Activated CD4-positive, alpha-beta T cell treated with anti-CD3 and anti-CD28 coated beads for 1 hour (primary cell): ENCODE measurements at places on chromosomes 5 and 9.

- DNase-seq, result no peak
These were observed 141.6 kb downstream of the OLFM1 start for GRCh38 chr9:135228983-135229625.

GRCh38 chr5:77707791-77708190, 68.3 kb downstream of the TBCA start:
- no peak for DNase-seq

DNA sequence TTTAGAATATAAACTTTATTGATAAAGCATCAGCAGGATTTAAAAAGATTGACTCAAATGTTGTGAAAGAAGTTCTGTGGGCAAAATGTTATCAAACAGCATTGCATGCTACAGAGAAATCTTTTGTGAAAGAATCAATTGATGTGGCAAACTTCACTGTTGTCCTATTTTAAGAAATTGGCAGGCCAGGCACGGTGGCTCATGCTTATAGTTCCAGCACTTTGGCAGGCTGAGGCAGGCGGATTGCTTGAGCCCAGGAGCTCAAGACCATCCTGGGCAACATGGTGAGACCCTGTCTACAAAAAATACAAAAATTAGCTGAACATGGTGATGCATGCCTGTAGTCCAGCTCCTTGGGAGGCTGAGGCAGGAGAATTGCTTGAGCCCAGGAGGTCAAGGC, 17.4 kb downstream of the ZBTB43 start:
- DNase-seq, result no peak

DNA sequence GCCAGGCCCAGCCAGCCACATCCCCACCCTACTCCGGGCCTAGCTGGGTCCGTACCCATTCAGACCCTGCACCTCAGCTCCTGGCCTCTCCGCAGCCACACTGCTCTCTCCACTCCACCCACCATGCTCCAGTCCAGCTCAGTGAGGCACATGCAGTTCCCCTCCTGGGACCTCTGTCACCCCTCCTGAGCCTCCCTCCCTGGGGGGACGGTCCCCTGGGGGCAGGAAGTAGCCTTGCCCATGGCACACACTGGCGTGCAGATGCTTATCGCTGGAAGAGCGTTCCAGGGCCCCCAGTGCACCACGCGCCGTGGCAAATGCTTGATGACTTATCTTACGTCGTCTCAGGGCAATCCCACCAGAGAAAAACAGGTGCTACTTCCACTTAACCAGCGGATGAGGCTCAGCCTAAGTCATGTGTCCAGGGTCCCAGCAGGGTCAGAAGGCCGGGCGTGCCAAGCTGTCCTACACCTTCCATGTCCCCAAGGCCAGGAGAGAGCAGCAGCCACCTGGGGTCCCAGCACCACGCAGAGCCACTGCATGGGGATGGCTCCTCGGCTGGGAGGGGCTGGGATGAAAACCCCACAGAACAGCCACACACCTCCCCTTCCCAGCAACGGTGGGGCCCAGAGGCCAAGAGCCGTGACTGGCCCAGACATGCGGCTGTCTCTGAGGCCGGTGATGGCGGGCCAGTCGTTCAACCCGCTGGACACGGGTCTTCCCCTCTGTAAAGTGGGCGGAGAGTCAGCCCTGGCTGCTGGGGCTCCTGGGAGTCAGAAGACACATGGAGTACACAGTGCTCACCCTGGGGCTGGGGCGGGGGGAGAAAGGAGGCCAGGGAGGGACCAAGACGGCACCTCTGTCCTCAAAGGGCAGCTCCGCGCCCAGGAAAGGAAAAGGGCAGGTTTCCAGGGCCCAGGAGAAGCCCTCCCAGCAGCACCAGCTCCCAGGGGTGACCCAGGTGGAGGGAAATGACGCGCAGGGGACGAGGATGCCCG, 2.6 kb upstream of the CCDC187 start:
- DNase-seq, result no peak

- DNase-seq, result no peak
These were observed 74.5 kb downstream of the RASEF start for GRCh38 chr9:82988488-82988887.

DNA sequence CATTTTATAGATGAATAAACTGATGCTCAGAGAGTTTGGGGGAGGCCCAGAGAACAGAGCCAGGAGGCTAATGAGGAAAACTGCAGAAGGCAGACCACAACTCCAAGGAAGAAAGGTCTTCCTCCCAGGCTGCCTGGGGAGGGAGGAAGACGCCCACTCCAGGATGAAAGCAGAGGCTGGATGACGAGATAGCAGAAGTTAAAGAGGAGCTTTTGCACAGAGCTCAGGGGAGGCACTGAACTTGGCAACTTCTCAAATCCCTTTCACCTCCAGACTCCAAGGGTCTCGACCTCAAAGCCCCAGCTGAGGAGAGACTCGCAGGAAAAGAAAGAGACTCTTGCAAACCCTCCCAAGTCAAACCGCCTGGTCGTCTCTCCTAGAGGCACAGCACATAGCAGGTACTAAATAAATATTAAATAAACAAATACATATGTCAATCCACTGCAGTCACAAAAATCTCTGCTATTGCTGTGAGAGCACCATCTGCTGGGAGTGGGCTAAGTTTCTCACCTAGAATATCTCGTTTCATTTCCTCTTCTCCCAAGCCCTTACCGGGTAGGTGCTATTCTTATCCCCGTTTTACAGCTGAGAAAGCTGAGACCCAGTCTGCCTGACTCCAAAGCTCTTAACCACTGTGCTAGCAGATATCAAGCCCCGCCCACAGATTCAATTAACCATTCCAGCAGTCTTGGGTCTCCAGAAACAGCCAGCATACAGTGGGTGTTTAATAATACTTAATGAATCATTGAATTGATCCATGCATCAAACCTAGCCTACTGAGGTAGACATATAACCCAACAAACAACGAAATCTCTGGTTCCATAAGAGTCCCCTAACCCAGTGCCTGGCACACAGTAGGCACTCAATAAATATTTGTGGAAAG, 97.8 kb upstream of the HAND1 start:
- DNase-seq, result no peak
